Myocyte (in vitro differentiated cells): ENCODE measurements at places on chromosomes 2 and 18. TPM values are rescaled to one million over a fixed set of nuclear protein-coding genes. Genes with fewer than 3 reads are reported as not detected.

CCDC85A gene
- 1.7 and 2.1 TPM in 2 replicates for total RNA-seq

RAB1A gene
- total RNA-seq: 72.4 and 117 TPM in 2 replicates

GPBAR1 gene
- 0.57 and 1.1 TPM in 2 replicates for total RNA-seq

SATB2 gene
- total RNA-seq: 8.1 and 9.9 TPM in 2 replicates

TEKT4 gene
- not detected in 2 replicates for total RNA-seq

ANKRD30BL gene
- not detected in 2 replicates for total RNA-seq

AFF3 gene
- total RNA-seq: under 0.01 TPM in 1 of 2 replicates, not detected in the other

ZNF804A gene
- total RNA-seq: 0.05 TPM in 1 of 2 replicates, not detected in the other

MALL gene
- 0.16 TPM in 1 of 2 replicates, not detected in the other for total RNA-seq

DSG1 gene
- not detected in 2 replicates for total RNA-seq

STPG4 gene
- total RNA-seq: 0.24 TPM in 1 of 2 replicates, not detected in the other

RFX8 gene
- 7.1 and 7.6 TPM in 2 replicates for total RNA-seq

GKN1 gene
- not detected in 2 replicates for total RNA-seq

DSEL gene
- total RNA-seq: 68.9 and 107 TPM in 2 replicates

TUBB8B gene
- not detected in 2 replicates for total RNA-seq

GPR75 gene
- total RNA-seq: 0.70 and 0.94 TPM in 2 replicates

ADAM23 gene
- total RNA-seq: 4.9 and 5.5 TPM in 2 replicates

FARP2 gene
- total RNA-seq: 28.7 and 32.7 TPM in 2 replicates

MYOM1 gene
- total RNA-seq: 39.9 and 120 TPM in 2 replicates

CDKL4 gene
- 1.6 and 3.5 TPM in 2 replicates for total RNA-seq

ITGB1BP1 gene
- 45.9 and 47.4 TPM in 2 replicates for total RNA-seq

ABHD1 gene
- not detected in 2 replicates for total RNA-seq

TRPM8 gene
- 1.4 and 3.5 TPM in 2 replicates for total RNA-seq

STARD7 gene
- total RNA-seq: 178 and 248 TPM in 2 replicates

CCDC142 gene
- 10.6 and 13.3 TPM in 2 replicates for total RNA-seq

TSPYL6 gene
- not detected in 2 replicates for total RNA-seq

SALL3 gene
- total RNA-seq: not detected in 2 replicates

FOSL2 gene
- 106 and 124 TPM in 2 replicates for total RNA-seq

CTDSP1 gene
- total RNA-seq: 45.3 and 48.9 TPM in 2 replicates

ALKAL2 gene
- not detected in 2 replicates for total RNA-seq

MC5R gene
- total RNA-seq: 0.21 TPM in 1 of 2 replicates, not detected in the other

GCKR gene
- not detected in 2 replicates for total RNA-seq

ONECUT2 gene
- total RNA-seq: 0.05 TPM in 1 of 2 replicates, not detected in the other

UCN gene
- total RNA-seq: 2.4 and 6.6 TPM in 2 replicates

GALR1 gene
- total RNA-seq: not detected in 2 replicates

FN1 gene
- 1,735 and 1,808 TPM in 2 replicates for total RNA-seq

DNER gene
- 0.05 TPM in 1 of 2 replicates, not detected in the other for total RNA-seq

FER1L5 gene
- not detected in 2 replicates for total RNA-seq

NT5C1B gene
- total RNA-seq: not detected in 2 replicates

ANKRD30B gene
- 0.88 and 1.6 TPM in 2 replicates for total RNA-seq

TNFAIP6 gene
- 8.8 and 10.6 TPM in 2 replicates for total RNA-seq

GAREM2 gene
- 0.86 and 1.2 TPM in 2 replicates for total RNA-seq

MYO1B gene
- 116 and 125 TPM in 2 replicates for total RNA-seq

KIF1A gene
- 0.05 and 0.16 TPM in 2 replicates for total RNA-seq

RGPD4 gene
- not detected in 2 replicates for total RNA-seq

TYMS gene
- 2.3 and 2.5 TPM in 2 replicates for total RNA-seq
